ENCODE measurements at places on chromosomes 7 and 10.

- no peak for DNase-seq
Measured at GRCh38 chr7:295155-296154, 5.5 kb downstream of the FOXL3 start.

GRCh38 chr7:142562688-142563087, 186.6 kb upstream of the PRSS1 start:
- DNase-seq, result no peak

DNA sequence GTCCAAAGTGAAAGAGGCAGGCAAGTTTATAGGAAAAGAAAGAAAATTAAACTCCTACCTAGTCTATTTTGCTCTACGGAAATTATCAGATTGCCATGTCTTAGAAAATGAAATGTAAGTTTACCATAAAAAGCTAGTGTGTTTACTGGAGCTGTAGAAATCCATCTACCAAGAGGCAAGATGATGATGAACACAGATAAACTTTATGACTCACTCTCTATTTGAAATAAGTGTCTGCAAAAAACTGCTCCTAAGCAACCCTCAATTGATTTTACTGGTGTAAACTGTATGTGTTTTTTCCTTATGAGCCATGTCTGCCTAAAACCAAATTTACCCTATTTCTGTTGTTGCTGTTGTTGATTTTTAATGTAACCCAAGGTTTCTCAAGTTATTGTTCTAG, 73.8 kb upstream of the TMEM106B start:
- no peak for DNase-seq

- no peak for DNase-seq
Measured at GRCh38 chr7:15043931-15044330, 141.4 kb upstream of the DGKB start.

GRCh38 chr10:35495521-35496119, 109.5 kb upstream of the GJD4 start:
- no peak for DNase-seq

DNA sequence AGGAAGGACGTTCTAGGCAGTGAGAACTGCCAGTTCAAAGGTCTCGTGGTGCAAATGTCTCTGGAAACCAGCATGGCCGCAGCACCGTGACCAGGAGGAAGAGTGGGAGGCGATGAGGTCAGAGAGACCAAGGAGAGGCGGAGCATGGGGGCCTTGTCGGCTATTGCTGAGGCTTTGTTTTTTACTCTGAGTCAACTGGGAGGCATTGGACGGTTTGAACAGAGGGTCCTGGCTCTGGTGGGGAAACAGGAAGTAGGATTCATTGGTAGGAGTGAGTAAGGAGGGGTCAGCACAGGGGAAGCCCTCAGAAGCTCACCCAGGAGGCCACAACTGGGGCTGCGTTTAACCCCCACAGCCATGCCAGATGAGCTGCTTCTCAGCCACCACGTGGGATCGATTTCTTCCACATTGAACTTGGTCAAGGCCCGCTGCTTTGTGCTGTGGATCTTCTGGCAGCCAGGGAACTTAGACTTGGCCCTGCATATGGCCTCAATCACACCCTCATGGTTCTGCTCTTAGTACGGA, 22.2 kb upstream of the SH2B2 start:
- DNase-seq, result no peak

DNA sequence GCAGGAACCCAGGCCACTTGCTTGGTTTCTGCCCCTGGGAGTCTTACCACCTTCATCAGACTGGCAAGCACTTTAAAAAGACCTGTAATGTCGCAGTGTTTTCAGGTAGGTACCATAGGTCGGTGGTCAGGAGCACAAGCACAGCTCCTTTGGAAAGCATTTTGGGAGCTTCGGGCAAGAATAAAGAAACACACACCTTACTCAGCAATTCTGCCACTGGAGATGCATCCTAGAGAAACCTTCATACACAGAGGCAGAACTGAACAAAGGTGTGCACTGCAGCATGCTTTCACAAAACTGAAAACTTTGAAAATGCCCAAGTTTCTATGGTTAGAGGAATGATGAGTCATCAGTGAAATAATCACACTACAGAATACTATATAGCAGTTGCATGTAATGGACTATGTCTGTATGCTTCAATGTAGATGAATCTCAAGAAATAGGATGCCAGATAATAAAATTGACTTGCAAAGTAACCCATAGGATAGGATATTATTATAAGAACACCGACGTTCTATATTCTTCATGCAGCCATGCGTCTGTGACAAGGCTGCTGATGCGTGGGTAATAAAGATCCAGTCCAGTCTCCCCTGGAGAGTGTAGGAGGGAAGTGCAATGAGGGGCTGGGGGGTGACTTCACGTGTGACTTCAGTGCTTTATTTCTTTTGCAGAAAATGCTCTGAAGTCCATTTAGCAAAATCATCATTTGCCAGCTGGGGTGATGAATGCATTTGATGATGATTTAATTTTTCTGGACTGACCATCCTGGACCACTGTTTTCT, 309.5 kb downstream of the WDR37 start:
- no peak for DNase-seq

DNA sequence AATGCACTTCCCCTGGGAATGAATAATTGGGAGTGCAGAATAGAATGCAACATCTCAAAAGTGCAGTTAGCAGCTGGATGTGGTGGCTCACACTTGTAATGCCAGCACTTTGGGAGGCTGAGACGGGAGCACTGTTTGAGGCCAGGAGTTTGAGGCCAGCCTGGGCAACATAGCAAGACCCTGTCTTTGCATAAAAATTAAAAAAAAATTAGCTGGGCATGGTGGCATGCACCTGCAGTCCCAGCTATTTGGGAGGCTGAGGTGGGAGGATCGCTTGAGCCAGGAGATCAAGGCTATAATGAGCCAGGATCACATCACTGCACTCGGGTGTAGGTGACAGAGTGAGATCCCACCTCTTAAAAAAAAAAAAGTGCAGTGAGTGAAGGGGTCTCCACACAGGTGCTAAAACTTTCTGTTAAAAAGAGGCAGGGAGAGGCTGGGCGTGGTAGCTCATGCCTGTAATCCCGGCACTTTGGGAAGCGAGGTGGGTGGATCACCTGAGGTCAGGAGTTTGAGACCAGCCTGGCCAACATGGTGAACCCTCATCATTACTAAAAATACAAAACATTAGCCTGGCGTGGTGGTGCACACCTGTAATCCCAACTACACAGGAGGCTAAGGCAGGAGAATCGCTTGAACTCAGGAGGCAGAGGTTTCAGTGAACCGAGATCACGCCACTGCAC, 13.5 kb upstream of the ZMIZ1 start:
- no peak for DNase-seq

DNA sequence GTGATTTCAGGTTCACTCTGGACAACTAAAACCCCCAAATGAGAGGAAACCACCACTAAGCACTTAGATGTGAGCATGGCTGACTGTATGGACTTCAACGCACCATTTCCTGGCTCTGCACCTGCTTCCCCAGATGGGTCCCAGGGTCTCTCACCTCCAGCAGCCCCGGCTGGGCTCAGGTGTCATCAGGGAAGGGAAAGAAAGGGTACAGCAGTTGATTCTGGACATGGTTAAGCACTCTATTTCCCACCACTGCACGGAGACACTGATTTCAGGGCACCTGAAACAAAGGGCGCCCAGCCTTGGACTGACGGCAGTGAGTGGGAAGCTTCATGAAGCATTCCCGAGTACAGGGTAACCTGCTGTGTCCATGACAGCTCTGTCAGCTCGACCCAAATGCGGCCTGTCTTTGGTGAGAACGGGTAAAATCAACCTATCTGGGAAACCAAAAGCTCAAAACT, 19.0 kb downstream of the FAM53B start:
- no peak for DNase-seq

GRCh38 chr7:90238583-90238982, 6.4 kb upstream of the CFAP69 start:
- no peak for DNase-seq

DNA sequence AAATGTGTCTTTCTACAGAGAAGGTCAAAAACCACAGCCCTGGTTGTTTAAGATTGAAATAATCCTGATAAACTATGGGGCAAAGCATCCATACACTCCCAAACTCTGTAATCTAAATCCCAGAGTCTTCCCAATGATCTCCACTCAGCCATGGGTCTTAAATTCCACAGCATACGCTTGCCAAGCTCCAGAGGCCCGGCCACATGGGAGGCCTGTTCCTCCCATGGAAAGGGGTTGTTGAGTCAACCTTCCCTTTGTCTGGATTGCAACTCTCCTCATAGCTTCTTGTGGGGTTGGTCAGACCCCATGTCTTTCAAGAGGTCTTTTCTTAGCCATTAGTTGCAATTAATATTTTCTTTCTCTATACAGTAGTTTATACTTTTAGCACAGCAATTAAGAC, 718 bp upstream of the STEAP4 start:
- no peak for DNase-seq

DNA sequence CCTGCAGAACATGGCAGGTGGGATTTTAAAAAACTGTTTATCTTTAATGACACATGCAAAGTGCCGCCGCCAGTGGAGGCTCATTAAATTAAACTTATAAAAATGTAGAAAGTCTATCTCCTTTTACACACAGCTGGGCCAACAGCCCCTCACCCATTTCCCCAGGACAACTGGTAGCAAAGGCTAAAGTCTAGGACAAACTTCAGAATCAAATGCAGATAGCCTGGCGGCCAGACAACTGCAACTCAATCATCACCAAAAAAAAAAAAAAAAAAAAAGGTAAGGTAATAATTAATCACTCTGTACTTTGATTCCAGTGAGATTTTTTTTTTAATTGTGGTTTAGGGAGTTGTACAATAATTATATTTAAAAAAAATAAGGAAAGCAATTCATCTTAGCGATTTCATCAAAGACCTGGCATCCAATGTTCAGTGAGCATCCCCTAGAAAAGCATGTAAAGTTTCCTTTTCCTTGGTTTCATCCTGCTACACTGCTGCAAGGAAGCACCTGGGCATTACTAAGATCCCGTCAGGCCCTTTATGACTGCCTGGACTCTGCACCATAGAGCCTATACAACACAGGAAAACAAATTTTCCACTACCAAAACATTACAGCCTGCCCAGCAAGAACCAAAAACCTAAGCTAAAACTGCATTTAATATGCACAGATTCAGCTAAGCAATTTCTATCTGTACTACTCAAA, 98.5 kb downstream of the GRB10 start:
- no peak for DNase-seq

GRCh38 chr7:123282181-123282580, 82.4 kb upstream of the SLC13A1 start:
- no peak for DNase-seq

DNA sequence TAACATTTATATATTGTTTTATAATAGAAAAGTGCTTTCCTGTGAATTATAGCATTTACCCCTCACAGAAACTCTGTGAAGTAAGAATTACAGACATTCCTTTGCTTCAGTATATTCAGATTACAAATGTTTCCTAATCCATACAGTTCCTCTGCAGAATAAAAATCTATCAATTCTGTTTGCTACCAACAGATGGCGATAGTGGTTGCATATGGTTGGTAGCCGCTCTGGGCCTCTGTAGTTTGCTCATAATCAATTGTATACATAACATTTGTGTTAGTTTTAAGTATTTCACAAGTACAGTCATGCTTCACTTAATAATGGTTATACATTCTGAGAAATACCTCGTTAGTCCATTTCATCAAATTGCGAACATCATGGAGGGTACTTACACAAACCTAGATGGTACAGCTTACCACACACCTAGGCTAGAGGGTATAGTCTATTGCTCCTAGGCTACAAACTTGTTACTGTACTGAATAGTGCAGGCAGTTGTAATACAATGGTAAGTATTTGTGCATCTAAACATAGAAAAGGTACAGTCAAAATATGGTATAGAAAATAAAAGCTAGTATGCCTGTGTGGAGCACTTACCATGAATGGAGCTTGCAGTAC, 94.4 kb upstream of the STEAP4 start:
- no peak for DNase-seq

DNA sequence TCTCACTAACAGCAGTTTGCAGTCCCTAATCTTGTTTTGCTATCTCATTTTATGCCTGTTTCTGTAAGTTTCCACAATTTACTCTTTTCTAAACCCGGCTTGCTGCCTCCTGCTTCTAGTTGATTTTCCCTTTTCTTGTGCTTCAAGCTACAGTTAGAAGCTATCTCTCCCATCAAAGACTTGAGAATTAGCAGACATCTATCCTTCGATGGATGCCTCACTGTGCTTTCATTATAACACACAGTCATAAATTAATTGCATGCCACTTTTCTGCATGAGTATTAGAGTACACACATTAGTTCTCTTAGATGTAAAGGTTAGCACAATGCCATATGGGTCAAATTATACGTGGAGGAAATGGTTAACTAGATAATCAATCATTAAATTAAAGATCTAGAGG, 48.7 kb downstream of the SEMA3A start:
- no peak for DNase-seq

GRCh38 chr10:34299105-34299611, 515.9 kb downstream of the PARD3 start:
- no peak for DNase-seq

- DNase-seq, result no peak
Measured at GRCh38 chr10:48477141-48477540, 127.7 kb downstream of the ARHGAP22 start.

DNA sequence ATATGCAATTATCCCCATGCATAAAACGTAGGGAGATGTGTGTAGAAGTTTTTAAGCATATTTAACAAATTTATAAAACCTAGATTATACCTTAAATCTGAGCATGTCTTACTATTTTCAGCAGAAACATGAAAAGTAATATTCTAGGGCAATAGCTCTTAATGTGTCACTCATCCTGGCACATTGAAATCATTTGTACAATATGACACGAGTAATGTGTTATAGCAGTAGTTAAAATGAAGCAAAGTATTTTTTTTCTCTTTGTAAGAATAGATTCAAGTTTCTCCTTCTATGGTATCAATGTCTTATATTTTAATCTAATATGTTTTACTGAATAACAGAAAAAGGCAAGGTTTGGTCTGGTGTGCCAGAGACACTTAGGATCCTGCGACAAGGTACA, 274.9 kb upstream of the PLXDC2 start:
- no peak for DNase-seq

DNA sequence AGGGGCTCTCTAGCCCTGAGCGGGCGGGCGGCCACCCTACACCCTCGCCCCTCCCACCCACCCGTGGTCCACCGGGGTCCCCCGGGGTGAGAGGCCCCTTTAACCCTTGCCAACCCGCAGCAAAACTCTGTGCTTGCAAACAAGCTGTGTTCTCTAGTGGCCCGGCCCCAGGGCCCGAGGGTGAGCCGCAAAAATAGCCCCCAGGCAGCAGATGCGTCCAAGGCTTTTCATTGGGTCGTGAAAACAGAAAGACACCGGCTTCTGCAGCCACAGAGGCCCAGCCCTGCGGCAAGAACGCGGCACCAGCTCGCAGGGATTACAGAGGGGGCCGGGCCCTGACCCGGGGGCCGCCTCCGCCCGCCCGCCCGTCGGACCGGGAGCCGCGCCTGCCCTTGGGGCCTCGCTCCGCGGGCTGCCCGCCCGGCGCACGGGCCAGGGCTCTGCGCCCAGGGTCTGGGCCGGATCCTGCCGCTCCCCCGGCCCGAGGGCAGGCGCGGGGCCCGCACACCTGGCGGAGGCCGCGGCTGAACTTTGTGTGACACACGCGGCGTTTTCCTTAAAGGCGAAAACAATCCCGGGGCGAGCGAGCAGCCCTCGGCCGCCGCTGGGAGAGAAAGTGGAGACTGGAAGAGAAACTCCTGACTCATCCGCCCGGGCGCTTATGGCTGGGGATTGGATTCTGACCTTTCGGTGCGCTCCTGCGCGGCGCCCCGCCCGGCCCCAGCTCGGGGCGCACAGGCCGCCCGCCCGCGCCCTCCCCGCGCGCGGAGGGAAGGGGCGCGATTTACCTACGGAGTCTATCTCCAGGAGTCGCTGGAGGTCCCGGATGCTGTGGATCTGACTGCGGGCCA, 2.8 kb downstream of the PDGFA start:
- no peak for DNase-seq

Measured in fibroblast of skin of left biceps (primary cell).